Osteoblast (primary cell): ENCODE measurements at places on chromosomes 16 and 17. TPM values are rescaled to one million over a fixed set of nuclear protein-coding genes. Genes with fewer than 3 reads are reported as not detected.

- peak; percentile 68 for DNase-seq
These were observed 35.7 kb upstream of the DHRS7B start for GRCh38 chr17:21090902-21091618.

DNA sequence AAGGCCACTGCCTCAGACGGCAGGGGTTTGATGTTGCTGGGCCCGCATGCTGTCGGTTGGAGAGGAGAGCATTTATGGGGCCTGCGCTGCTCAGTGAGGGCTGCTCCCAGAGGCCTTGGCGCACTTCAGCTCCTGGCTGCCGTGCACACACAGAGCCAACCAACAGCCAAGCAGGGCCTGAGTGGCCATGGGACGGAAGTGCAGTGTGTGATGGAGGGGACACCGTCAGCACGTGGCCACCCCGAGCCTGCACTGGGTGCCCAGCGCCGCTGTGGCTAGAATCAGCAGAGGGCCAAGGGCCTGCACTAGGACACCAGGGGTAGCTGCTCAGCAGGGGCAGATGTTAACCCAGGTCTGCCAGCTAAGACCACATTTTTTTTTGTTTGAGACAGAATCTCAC, 21.8 kb downstream of the KLHL36 start:
- DNase-seq, result no peak

- peak; percentile 22 for DNase-seq
These were observed 24.6 kb upstream of the SPNS2 start for GRCh38 chr17:4474093-4474492.

DNA sequence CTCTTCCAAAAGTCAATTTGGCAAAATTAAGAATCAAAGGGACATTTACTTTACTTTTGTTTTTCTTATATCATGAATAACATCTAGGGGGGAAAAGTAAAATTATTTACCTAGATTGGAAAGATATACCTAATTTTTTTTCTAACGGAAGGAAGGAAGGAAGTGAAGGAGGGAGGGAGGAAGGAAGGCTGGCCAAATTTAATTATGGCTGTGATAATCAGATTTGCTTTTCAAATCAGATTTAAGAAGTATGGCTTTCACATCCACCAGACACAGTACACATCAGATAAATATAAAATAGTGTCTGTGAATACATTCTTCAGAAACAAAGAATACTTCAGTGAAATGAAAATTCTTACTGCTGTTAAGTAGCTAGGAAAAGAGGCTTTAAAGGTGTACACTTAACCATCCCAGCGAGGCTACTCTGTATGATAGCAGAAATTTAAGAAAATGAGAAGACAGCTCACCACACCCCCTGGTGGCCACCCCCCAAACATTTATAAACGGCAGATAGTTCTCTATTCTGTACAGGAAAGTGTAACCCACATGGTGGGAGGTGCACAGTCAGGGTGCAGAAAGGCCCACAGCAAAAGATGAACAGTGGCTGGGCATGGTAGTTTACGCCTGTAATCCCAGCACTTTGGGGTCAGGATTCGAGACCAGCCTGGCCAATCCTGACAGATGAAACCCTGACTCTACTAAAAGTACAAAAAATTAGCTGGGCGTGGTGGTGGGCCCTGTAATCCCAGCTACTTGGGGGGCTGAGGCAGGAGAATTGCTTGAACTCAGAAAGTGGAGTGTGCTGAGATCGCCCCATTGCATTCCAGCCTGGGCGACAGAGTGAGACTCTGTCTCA, 150.8 kb downstream of the SSH2 start:
- peak; percentile 91 for DNase-seq

The ZNF750 gene
- not detected in 2 replicates for total RNA-seq

The MYH1 gene
- not detected in 2 replicates for total RNA-seq

The PRCD gene
- 4.0 and 5.3 TPM in 2 replicates for total RNA-seq
